Mesothelial cell of epicardium (in vitro differentiated cells): ENCODE measurements at places on chromosomes 3 and 15. TPM values are rescaled to one million over a fixed set of nuclear protein-coding genes. Genes with fewer than 3 reads are reported as not detected.

GRCh38 chr3:68996356-68996995, 17.0 kb downstream of the EOGT start:
- H3K4me3 ChIP-seq, result no peak overlapping the region
- no peak overlapping the region for H3K27ac ChIP-seq
- H3K4me1 ChIP-seq, result no peaks in the 10 kb centered on the region
- H3K27me3 ChIP-seq, result no peaks in the 10 kb centered on the region

DNA sequence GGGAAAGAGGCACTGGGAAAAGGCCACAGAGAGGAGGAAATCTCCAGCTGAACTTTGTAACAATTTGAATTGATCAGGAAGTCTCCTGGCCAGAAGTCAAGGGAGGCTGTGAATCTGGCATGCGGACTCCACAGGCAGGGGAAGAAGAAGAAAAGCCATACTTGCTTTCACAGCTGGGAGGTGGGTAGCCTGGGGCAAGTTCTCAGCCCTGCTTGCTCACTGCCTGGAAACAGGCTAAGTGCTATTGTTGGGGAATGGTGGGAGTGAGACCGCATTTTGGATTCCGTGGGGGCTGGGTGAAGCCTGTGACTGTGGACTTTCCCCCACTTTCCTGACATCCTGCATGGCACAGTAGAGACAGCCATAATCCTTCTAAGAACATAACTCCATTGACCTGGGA, 168.8 kb upstream of the CD96 start:
- no peak overlapping the region for H3K27ac ChIP-seq
- H3K36me3 ChIP-seq, result peaks cover 20% of the 10 kb centered on the region
- H3K4me1 ChIP-seq, result no peaks in the 10 kb centered on the region
- DNase-seq, result no peak

DNA sequence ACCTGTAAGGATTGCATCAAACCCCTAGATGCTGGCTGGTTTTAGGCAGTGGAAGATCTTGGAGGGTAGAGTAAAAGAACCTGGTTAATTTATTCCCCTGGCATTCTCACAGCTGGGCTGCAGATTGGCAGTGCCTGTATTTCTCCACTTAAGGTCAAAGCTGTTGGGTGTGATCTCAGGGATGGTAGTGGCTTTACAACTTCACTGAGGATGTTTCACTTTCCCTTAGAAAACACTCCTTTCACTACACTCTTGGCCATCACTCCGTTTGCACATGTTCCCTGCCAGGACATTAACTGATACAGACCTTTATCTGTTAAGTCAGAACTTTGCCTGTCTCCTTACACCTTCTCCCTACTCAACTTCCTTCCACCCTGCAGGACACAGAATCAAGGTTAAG, 779.1 kb upstream of the SEMA6D start:
- no peaks in the 10 kb centered on the region for H3K27me3 ChIP-seq
- H3K27ac ChIP-seq, result no peak overlapping the region
- no peak for DNase-seq

GRCh38 chr3:82186017-82186416, 424.6 kb upstream of the GBE1 start:
- no peaks in the 10 kb centered on the region for H3K36me3 ChIP-seq
- peaks cover 5% of the 10 kb centered on the region for H3K4me1 ChIP-seq
- H3K4me3 ChIP-seq, result no peak overlapping the region
- no peaks in the 10 kb centered on the region for H3K27me3 ChIP-seq
- DNase-seq, result no peak
- no peak overlapping the region for H3K27ac ChIP-seq

- H3K36me3 ChIP-seq, result no peaks in the 10 kb centered on the region
- no peak for DNase-seq
- no peaks in the 10 kb centered on the region for H3K4me1 ChIP-seq
- no peak overlapping the region for H3K4me3 ChIP-seq
- no peak overlapping the region for H3K27ac ChIP-seq
Measured at GRCh38 chr3:135538123-135538522, 427.4 kb upstream of the PPP2R3A start.

GRCh38 chr15:60213377-60214000, 184.3 kb downstream of the ANXA2 start:
- H3K4me1 ChIP-seq, result no peaks in the 10 kb centered on the region
- no peaks in the 10 kb centered on the region for H3K36me3 ChIP-seq
- no peak overlapping the region for H3K4me3 ChIP-seq
- no peak overlapping the region for H3K27ac ChIP-seq
- peaks cover 49% of the 10 kb centered on the region for H3K27me3 ChIP-seq

Gene HESX1
- total RNA-seq, result 1.5 to 2.4 TPM (median 1.7 TPM) in 3 replicates

DNA sequence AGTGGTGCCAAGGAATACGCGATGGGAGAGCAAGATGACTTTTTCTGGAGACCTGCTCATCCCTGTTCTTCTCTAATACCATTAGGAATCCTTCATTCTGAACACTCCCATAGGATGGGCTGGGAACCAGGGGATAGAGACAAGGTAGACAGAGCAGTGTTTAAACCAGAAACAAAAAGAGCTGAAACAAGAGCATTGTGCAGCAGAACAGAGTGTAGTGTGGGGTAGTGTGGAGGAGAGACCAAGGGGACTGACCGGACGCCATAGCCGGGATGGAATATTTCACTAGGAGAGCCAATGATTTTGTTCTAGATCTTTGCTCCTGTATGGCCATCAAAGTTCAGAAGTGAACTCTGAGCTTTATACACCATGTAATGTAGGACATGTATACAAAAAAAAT, 15.6 kb downstream of the HCLS1 start:
- no peak for DNase-seq
- H3K36me3 ChIP-seq, result no peaks in the 10 kb centered on the region
- no peaks in the 10 kb centered on the region for H3K27me3 ChIP-seq
- no peaks in the 10 kb centered on the region for H3K4me1 ChIP-seq

DNA sequence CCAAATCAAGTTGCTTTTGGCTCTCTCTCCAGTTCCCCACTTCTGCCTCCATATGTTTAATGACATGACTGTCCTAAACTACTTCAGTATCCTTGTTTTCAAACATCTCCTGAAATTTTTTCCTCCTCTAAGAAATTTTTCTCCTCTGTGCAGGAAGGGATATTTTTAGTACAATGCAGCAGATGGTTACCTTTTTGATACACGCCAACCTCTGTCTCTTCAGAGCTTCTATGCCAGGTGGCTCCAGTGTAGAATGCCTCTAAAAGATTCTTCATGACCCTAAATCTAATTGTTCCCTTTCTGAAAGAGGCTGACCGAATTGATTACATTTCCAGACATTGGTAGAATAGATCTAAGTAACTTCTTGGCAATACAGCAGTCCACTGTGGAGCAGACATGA, 33.7 kb downstream of the TMOD3 start:
- no peak overlapping the region for H3K4me3 ChIP-seq
- H3K27ac ChIP-seq, result no peak overlapping the region
- peaks cover 25% of the 10 kb centered on the region for H3K36me3 ChIP-seq

Gene PCSK6
- total RNA-seq, result 3.7 to 4.5 TPM (median 3.7 TPM) in 3 replicates

DNA sequence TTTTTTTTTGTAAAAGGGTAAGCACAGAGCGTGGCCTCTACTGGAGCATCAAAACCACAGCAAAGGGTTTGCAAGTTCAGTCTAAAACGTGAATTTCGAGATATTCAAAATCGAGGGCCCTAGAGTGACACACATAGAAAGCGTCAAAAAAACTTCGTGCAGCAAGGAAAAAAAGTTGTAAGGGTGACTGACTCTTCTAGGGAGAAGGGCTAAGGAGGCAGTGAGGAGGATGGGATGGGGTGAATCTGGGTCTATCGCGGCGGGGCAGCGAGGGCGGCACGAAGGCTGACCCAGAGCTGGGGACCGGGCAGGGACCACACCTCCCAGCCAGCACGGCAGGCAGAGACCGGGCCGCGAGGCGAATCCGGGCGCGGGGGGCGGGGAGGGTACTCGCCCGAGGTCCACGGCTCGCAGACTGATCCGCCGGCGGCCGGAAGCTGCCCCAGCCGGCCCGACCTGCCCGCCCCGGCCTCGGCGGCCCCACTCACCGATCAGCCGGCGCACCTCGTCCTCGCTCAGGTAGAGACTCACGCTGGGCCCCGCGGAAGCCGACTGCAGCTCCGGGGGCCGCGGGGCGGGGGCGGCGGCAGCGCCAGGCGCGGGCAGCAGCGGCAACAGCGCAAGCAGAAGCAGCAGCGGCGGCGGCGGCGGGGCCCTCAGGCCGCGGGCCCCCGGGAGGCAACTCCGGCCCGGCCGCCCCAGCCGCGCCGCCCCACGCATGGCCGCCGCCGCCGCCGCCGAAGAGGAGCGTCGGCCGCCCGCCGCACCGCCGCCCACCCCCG, 533 bp downstream of the RYK start:
- peak overlapping the region; percentile 77 for H3K4me3 ChIP-seq
- peak; percentile 44 for DNase-seq
- peaks cover 2% of the 10 kb centered on the region for H3K36me3 ChIP-seq
- no peaks in the 10 kb centered on the region for H3K27me3 ChIP-seq

Gene ANKUB1
- 0.13 to 0.34 TPM in 2 of 3 replicates, not detected in the other for total RNA-seq

DNA sequence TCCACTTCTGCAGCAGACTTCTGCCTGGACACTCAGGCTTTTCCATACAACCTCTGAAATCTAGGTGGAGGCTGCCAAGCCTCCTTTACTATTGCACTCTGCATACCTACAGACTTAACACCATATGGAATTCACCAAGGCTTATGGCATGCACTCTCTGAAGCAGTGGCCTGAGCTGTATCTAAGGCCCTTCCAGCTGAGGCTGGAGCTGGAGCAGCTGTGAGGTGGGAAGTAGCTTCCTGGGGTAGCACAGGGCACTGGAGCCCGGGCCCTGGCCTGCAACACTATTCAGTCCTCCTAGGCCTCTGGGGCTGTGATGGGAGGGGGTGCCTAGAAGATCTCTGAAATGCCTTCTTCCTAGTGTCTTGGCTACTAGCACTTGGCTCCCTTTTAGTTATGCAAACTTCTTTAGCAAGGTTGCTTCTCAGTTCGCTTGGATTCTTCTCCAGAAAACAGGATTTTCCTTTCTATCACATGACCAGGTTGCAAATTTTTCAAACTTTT, 186.6 kb upstream of the RORA start:
- DNase-seq, result no peak
- no peak overlapping the region for H3K4me3 ChIP-seq
- no peak overlapping the region for H3K27ac ChIP-seq
- peaks cover 8% of the 10 kb centered on the region for H3K27me3 ChIP-seq
- H3K4me1 ChIP-seq, result peaks cover 11% of the 10 kb centered on the region

DNA sequence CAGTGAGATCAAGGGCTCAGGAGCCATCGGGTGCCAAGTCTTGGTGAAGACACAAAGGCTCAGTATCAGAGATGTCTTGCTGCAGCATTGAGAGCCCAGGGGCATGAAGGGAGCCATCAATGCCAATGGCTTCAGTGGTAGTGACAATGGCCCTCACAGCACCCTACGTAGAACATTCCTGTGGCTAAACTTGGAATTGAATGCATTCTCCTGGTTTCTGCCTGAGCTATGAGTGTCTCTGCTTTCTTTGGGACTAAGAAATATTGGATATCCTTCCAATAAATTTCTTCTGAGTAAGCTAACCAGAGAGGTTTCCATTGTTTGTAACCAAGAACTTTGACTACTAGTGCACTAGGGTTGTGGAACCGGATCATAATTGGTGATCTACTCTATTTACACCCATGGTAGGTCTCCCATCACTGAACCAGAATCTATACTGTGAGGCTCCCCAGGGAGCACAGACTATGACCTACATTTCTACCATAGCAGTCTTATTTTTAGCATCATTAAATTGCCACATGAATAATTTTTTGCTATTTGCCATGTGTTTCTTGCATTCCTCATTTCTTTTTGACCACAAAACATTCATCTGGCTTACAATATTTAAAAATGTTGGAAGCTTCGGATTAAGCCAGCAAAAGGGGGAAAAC, 31.6 kb upstream of the PDZRN3 start:
- no peak overlapping the region for H3K27ac ChIP-seq
- H3K4me3 ChIP-seq, result no peak overlapping the region
- no peaks in the 10 kb centered on the region for H3K36me3 ChIP-seq
- H3K27me3 ChIP-seq, result no peaks in the 10 kb centered on the region

Gene EFHB
- 1.0 to 2.7 TPM (median 1.1 TPM) in 3 replicates for total RNA-seq

- no peak for DNase-seq
- no peak overlapping the region for H3K4me3 ChIP-seq
- H3K27me3 ChIP-seq, result no peaks in the 10 kb centered on the region
- peaks cover 4% of the 10 kb centered on the region for H3K4me1 ChIP-seq
Measured at GRCh38 chr15:57272771-57273357, 103.4 kb upstream of the CGNL1 start.

Gene OR4F6
- total RNA-seq, result not detected in 3 replicates

DNA sequence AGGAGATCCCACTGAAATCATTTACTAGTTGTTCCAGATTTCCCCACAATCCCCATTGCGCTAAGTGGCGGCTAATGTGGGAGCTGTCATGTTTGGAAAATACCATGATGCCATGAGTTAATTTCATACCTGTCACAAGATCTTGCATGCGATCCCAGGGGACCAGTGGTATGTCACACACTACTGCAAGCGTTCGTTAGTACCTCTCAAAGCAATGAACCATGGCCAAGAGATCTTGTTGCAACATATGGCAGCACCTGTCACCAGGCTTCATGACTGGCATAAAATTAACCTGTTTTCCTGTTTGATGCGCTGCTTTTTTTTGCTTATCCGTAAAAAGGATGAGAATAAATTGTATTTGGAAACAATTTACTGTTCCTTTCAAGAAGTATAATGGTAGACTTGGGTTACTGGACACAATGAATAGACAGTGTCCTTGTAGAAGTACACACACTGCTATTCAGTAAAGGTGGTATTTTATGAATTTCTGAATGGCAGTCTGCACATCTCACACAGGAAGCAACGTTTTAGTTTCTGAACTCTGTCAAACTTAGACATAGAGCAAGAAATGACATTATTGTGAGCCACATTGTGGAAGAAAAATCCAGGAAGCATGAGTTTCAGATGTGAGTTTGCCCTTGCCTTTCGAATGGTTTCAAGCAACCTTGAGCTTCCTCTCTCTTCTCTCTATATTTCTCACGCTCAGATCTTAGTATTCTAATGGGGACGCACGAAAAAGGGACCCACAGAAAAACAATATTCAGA, 81.9 kb downstream of the CHL1 start:
- no peaks in the 10 kb centered on the region for H3K36me3 ChIP-seq
- H3K27me3 ChIP-seq, result peaks cover 51% of the 10 kb centered on the region
- H3K27ac ChIP-seq, result no peak overlapping the region

GRCh38 chr3:63955036-63955650, 43.0 kb upstream of the SCAANT1 start:
- peaks cover 11% of the 10 kb centered on the region for H3K36me3 ChIP-seq
- no peak overlapping the region for H3K4me3 ChIP-seq
- H3K27ac ChIP-seq, result peak overlapping the region; percentile 41
- no peak for DNase-seq
- H3K4me1 ChIP-seq, result peaks cover 29% of the 10 kb centered on the region
- H3K27me3 ChIP-seq, result no peaks in the 10 kb centered on the region

Gene CPLX3
- 0.14 TPM in 1 of 3 replicates, not detected in the others for total RNA-seq

DNA sequence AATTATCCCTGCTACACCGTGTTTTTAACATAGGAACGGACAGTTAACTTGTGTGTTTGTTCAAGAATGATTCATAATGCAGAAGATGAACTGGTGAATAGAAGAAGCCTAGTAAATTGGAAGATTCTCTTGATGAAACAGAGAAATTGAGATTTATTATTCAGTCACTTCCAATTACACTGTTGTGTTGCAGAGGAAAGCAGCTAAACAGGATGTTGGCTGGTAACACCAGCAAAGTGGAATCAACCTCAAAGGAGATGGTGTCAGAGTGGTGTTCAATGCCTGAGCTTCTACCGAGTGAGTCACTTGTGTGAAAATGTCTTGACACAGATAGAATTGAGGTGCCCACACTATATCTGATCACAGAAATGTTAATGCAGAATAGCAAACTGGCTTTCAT, 399.6 kb downstream of the LPP start:
- H3K27ac ChIP-seq, result no peak overlapping the region
- H3K4me1 ChIP-seq, result peaks cover 5% of the 10 kb centered on the region
- no peaks in the 10 kb centered on the region for H3K36me3 ChIP-seq
- H3K4me3 ChIP-seq, result no peak overlapping the region
